NCI-H510A treated with DMSO at 0.1 percent for 48 hours (cell line): ENCODE measurements at places on chromosomes 1 and 21.

DNA sequence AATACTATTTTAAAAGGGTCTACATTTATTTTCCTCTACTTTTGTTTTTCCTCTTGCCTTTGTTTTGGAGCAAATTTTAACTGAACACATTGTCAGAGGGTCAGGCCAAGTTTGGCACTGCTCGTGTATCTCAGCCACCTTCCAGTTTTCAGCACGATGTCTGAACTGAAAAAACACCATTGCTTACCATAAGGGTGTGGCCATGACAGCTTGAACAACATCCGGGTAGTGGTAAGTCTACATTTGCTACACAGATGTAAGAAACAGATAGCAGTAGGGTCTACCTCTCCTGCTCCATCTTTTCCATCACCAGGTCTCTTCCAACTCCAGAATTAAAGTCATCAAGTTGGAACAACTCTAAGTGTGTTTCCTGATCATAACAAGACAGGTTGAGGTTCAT, 4.2 kb downstream of the HIVEP3 start:
- DNase-seq = no peak

- DNase-seq = no peak
Measured at GRCh38 chr1:17194615-17195528, 10.1 kb upstream of the PADI1 start.

- DNase-seq = no peak
Measured at GRCh38 chr1:235008239-235008638, 120.4 kb downstream of the TOMM20 start.

- peak; percentile 69 for DNase-seq
Measured at GRCh38 chr1:5430911-5431697, 561.1 kb downstream of the NPHP4 start.

GRCh38 chr1:59045636-59046035, 251.3 kb upstream of the FGGY start:
- no peak for DNase-seq

DNA sequence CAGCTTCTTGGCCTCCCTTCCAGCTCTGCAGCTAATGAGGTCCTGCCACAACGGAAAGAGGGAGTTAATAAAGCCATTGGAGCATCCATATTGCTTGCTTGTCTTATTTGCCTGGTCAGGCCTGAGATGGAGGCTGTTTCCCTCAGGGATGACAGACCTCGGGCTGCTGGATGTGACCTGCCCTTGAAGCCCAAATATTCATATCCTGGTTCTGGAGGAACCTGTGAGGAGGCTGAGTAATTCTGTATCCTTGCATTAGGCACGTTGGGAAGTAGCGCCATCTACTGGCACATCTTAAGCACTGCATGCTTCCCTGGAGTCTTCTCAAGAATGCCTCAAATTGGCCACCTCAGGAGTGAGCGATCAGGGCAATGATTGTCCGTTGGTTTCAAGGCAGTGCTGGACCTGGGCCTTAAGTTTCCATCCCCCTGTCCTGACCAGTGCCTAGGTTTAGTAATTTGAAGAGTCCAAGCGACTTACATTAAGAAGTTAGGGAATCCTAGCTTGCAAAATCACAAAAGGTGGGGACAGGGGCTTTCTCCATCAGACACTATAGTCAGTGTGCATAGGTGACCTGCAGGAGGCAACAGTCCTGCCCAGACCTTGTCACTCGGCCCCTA, 13.8 kb upstream of the NASP start:
- DNase-seq = peak; percentile 82

- DNase-seq = no peak
Measured at GRCh38 chr1:152182944-152183361, 23.9 kb upstream of the RPTN start.

DNA sequence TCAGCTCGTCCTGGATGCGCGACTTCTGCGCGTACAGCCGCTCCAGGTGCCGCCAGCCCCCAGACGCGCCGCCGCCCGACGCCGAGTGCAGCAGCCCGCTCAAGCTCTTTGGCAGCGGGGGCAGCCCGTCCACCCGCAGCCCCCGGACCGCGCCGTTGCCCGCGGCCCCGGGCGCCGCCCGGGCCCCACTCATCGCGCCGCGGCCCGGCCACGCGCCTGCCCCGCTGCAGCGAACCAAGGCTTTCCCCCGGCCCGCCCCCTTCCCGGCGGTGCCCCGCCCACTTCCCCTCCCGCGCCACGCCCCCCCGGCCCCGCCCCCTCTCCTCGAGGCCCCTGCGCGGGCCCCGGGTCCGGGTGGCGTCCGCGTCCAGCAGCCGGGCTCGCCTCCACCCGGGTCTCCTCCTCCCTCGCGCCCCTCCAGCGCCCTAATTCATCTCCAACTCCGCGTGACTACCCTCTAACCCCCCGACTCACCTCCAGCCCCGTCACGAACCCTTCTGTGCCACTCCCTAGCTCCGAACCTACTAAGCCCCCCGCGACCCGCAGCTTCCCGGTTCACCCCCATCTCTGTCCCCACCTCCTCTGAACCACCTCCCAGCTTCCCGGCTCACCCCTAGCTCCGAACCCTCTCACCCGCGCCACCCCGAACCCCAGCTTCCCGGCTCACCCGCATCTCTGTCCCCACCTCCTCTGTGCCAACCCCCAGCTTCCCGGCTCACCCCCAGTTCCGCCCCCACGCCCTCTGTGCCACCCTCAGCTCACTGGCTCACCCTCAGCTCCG, at the start of gene FAM89A:
TSS of gene FAM89A (minus strand) at position 236 of the 781 bp plus-strand sequence. CDS start at position 193, 43 bp downstream.
- DNase-seq = no peak

DNA sequence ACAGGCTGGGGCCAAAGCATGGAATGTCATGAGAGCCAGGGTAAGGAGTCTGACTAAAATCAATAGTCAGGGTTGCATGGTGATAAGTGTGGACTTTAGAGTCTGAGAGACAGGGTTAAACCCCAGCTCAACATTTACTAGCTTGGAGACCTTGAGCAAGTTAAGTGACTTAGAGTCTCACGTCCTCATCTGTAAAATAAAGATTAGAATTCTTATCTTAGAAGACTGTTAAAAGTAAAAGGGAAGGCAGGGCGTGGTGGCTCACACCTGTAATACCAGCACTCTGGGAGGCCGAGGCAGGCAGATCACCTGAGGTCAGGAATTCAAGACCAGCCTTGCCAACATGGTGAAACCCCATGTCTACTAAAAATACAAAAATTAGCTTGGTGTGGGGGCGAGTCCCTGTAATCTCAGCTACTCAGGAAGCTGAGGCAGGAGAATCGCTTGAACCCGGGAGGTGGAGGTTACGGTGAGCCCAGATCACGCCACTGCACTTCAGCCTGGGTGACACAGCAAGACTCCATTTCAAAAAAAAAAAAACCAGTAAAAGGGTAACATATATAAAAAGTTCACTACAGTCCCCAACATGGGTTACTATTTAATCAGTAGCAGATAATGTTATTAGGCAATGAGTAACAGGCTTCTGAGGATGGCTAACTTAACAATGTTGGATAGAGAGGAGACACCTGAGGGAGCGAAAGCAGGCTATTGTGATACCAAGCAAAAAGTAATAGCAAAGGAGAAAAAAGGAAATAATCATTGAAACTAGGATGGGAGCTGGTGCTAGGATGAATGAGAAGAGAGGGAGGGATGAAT, 20.8 kb downstream of the TMCO1 start:
- DNase-seq = no peak

GRCh38 chr1:226123591-226124471, 61.3 kb downstream of the H3-3A start:
- DNase-seq = peak; percentile 15

DNA sequence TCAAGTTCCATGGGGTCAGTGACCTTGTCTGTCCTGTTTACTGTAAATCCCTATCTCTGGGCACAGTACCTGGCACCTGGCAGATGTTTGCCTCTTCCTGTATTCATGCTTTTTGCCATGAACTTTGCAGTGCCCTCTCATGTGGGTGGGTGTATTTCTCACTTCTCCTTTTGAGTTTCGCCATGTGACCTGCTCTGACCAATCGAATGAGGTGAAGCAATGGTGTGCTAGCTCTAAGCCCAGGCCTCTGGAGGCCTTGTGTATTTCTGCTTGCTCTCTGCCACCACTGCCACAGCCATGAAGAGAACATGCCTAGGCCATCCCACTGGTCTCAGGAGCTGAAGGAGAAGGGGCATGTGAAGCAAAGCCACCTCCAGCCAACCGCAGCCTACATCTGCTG, 185.5 kb upstream of the ZC3H12A start:
- DNase-seq = no peak

DNA sequence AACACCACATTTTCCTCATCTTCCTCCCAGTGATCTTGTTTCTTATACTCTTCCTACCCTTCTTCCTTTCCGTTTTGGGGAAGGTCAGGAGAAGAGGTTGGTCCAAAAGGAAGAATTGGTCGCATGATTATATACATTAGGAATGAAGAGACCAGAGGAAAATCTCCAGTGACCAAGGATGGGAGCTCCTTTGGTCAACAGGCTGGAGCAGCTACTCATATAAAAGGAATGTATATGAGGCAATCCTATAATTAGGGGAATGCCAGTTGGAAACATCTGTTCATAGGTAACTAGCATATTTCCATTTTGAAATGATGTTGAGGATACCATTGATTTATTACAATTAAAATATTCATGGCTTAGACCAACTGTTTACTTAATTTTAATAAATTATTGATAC, 114.5 kb downstream of the LRRC40 start:
- no peak for DNase-seq

DNA sequence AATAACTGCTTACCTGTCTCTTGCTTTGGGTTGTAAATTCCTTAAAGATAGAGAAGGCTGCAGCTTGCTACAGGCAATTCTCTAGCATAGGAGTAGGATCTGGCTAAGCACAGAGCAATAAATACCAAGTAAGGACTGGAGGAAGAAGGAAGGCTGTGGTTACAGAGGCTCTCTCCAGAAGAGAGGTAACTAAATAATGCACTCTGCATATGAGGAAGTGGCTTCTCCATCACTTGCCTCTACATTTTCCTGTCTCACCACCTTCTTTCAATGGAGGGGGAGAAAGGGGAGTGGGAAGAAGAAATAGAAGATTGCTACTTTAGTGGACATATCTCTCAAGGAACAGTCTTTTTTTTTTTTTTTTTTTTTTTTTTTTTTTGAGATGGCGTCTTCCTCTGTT, 60.9 kb upstream of the LAX1 start:
- no peak for DNase-seq
